ENCODE measurements at places on chromosomes 11 and 22.

DNA sequence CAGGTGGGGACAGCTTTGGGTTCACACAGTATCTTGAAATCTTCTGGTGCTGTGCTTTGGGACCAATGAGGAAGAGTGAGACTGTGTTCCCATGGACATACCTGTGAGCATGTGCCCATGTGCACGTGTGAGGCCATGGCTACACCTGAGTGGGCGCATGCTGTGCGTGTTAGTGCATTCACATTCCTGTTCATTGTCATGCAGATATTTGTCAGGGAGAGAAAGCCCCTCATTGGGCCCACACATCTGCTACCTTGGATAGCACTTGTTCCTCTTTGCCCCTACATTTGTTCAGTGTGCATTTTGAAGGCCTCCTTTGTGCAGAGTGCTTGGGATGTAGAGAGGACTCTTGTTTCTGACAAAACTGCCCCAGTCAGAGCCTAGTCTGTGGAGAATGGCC lies 154.3 kb upstream of the E2F8 start:
- DNase-seq = no peak

DNA sequence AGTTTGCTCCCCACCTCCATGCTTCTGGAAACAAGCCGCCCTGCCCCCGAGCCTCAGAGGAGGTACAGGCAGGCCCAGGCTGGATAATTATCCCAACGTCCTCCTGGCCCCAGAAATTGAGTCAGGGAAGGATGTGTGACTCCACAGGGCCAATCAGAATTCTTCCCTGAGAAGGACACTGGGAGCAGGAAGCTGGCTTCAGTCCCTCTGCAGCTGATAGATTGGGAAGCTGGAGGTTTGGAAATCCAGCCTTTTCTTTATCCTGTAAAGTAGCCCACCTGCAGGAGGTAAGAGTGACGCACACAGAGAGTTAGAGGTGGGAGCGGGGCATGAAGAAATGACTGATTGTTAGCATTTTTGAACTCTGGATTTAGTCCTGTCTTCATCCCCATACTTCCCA lies 97.5 kb upstream of the CD82 start:
- no peak for DNase-seq

DNA sequence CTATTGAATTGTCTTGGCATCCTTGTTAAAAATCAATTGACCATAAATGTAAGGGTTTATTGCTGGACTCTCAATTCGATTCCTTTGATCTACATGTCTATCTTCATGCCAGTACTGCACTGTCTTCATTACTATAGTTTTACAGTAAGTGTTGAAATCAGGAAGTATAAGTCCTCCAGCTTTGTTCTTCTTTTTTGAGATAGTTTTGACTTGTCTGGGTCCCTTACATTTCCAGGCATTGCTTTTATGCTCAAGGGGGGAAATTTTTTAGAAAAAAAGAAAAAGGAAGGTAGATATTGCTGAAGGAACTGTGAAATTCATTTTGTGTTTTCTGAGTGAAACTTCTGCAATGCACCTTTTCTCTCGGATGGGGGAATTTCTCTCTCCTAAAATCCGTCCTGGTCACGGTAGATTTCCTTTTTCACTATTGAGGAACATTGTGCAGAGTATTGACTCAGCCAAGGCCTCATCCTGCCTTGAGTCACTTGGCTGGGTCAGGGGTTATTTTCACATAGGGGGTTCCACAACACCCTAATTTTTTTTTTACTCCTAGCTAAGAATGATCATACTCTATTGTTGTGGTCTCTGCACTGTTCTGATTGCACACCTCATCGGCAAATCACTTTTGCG lies 2.8 kb upstream of the ACER3 start:
- DNase-seq = no peak

DNA sequence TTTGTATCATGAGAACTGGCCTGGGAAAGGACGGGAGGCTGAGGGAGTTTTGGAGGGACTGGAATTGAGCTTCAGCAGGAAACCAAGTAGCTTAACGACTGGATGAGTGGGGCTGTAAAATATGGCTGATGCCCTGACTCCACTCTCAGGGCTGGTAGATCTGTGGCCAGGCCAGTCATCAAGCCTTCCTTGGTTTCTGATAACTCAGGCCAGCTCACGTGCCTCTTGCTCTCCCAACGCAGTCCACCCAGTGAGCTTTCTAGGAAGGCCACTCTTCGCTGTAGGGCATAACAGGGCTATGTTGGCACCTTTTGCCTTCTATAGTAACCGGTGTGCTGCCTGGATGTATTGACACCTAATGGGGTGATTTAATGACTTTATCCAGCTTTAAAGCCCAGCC lies 5.8 kb upstream of the MADD start:
- DNase-seq = no peak

- no peak for DNase-seq
These were observed 71.1 kb downstream of the RPUSD4 start for GRCh38 chr11:126140201-126140925.

Data from activated CD8-positive, alpha-beta memory T cell treated with anti-CD3 and anti-CD28 coated beads, Interleukin-2, amount 10 ng/mL, durations not matched to agents 7 days and 5 days (primary cell).